ENCODE measurements at places on chromosomes 12 and 14.
A peak's percentile ranks its signal among the peaks of the same experiment; 100 is the strongest.

- DNase-seq, result no peak
Measured at GRCh38 chr12:98466640-98467400, 48.6 kb upstream of the TMPO start.

DNA sequence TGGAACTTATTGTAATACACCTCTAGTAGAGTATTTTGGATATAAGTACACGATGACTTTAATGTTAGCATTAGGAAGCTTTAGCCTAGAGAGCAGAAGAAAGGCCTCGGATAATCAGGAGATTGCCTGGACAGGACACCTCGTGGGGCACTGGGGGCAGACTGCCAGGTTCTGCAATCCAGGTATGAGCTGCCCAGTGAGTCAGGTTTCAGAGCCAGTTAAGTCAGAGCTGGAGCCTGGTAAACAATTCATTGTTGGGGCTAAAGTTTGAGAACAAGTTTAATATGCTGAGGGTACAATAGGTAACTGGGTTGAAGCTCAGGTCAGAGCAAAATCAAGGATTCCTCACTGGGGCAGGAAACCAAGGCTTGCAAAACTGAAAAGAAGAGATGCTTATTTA lies 107.4 kb downstream of the RERGL start:
- no peak for DNase-seq

DNA sequence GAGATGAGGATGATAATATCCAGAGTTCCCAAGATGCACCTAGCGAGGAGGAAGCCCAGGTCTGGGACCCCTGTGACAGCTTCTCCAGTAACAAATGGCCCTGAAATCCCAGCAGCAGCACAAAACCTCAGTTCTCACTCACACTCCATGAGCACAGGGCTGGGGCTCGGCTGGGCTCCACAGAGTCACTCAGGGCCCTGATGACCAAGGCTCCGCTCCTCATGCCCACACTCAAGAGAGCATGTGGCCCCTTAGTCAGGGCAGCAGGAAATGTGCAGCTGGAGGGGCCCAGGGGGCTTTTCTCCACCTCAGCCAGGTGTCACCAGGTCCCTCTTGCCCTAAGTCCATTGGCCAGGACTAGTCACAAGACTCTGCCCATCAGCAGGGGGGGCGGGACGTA lies 242.7 kb upstream of the SFSWAP start:
- no peak for DNase-seq

DNA sequence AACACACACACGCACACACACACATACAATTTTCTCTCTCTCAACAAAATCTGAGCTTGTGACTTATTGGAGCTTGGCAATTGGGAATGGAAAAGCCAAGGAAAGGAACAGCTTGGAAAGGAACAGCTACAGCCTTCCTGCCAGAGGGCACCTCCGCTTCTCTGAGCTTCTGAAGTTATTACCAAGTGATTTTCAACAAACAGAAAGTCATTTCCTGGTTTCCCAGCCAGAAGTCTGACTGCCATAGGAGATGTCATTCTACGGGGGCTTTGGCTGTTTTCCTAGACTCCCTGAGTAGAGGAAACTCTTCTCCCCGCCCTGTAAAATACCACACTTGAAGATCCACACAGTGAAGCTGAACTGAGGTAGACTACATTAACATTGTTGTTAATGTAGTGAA lies 198.3 kb downstream of the CFAP54 start:
- no peak for DNase-seq

- no peak for DNase-seq
Measured at GRCh38 chr12:114166362-114166761, 200.2 kb upstream of the RBM19 start.

DNA sequence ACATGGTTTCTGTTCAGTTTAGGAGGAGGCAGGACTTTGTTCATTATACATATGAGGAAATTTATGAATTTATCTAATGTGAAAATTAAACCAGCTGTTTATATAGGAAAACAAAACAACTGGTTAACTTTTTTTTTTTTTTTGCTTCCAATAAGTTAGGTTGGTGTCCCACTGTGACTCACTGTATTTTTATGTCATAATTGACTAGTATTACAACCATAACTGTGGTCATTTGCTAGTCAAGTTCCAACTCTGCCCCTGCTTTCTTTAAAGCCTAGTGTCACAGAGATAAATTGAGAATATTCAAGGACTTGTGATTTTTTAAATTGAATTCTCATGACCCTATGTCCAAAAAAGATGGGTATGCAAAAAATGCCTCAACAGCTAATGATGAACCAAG lies 227.7 kb downstream of the BCAT1 start:
- no peak for DNase-seq

- no peak for DNase-seq
Measured at GRCh38 chr12:122661246-122661645, 41.9 kb downstream of the HCAR2 start.

- DNase-seq, result peak; percentile 88
Measured at GRCh38 chr12:20368114-20368650, at the start of gene PDE3A. Gene PDE3A (plus strand): TSS chr12:20368537. CDS start chr12:20369285, 748 bp downstream.

DNA sequence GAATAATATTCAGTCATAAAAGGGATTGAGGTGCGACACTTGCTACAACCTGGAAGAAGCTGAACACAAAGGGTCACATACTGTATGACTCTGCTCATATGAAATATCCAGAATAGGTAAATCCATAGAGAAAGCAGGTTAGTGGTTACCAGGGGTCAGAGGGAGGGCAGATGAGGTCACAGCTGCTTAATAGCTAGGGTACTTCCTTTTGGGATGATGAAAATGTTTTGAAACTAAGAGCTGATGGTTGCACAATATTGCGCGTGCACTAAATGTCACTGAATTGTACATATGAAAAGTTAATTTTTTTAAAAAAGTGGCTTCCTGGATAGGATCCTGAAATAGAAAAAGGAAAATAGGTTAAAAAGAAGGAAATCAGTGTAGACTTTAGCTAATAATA lies 23.8 kb downstream of the NEUROD4 start:
- no peak for DNase-seq

DNA sequence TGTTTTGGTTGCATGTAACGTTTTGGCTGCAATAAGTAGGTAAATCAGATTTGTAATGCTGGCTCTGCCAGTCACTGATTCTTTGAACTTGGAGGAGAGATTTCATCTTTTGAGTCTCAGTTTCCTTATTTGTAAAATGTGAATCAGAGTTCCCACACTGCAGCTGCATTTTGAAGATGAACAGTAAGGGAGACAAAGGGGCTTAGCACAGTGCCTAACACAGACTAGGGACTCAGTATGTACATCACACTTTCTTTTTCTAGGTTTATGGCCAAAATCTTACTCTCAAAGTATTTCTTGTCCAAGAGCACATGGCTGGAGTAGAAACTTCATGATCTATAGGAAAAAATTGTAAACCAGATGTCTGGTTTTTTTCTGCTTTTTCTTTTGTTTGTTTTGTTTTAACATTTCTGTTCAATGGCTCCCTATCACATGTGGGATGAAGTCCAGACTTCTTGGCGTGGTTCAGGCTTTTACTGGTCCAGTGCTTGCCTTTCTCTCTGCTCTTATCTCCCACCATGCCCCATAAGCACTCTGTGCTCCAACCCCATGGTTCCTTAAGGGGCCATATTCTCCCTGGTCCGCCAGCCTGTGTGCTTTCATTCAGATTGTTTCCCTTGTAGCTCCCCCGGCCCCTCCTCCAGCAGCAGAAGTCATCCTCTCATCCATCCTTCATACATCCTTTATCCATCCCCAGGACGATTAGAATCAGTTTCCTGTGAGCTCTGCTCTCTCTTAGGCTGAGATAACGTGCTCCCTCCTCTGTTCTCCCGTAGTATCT lies 58.0 kb downstream of the SYNE2 start:
- no peak for DNase-seq

- DNase-seq, result no peak
Measured at GRCh38 chr14:100091386-100091785, 26.2 kb downstream of the EVL start.

GRCh38 chr14:67917006-67917405 lies 97.4 kb downstream of the RAD51B start:
- DNase-seq, result no peak

DNA sequence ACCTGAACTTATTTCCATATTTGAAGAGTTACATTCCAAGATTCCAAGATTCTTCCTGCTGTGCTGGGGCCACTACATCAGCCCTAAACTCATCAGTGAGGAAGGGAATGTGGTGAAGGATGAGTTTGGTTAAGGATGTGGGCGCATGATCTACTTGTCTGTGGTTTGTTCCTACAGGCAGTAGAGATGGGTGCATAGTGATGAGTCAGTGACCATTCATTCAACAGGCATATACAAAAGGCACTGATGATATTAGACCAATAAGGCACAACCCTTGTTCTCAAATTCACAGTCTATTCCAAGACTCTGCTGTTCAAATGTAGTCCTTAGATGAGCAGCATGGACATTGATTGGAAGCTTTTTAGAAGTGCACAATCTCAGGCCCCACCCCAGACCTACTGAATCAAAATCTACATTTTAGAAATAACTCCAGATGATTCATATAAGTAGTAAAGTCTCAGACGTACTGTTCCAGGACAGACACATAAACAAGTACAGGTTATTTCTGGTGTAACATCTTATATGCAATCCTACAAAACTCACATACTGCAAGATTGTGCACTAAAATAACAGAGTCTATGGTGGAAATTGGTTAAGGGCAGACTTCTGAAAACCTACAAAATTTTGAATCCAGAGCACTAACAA lies 47.7 kb upstream of the MAP3K9 start:
- no peak for DNase-seq

DNA sequence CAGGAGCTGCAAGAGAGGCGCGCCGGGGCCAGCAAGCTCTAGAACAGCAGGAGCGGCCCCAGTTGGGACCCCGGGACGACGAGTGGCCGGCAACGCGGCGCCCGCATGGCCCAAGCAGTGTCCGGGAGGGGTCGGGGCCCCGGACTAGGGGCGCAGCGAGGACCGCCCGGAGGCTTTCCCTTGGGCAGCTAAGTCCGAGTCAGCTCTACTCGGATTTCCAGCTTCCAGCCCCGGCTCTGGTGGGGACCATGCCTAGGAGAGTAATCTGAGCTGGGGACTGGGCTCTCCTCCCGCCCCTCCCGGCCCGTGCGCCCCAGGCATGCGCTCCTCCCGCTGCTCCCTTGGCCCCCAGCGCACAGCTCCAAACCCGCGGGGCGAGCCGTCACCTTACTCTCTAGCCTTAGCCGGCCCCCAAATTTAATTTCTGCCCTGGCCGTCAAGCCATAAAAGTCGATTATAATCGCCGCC lies 41.6 kb upstream of the CAPRIN2 start:
- no peak for DNase-seq

DNA sequence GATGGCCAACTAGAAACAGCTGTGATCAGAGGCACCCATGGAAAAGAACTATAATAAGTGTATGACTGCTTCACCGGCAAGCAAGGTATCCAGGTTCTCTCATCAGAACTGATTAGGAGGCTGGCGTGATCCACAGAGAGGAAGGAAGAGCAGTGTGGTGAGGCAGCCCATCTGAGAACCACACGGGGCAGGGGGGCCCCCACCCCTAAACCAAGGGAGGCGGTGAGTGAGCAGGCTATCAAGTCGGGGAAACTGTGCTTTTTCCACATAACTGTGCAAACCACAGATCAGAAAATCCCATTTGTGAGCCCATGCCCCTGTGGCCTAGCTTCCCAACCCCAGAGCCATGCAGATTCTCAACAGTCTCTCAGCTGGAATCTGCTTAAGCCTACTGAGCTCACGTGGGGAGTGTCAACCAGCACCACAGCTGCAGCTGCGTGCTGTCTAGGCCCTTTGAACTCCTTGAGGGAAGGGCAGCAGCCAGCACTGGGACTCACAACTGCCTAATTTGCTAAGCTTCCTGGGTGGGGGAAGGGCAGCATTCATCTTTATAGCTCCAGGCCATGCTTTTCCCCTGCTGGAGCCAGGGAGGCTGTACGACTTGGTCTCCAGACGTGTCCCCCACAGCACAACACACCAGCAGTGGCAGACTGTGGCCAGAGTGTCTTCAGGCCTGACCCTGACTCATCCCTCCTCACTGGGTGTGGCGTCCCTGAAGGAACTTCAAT lies 444.4 kb upstream of the ATP2B1 start:
- DNase-seq, result no peak

DNA sequence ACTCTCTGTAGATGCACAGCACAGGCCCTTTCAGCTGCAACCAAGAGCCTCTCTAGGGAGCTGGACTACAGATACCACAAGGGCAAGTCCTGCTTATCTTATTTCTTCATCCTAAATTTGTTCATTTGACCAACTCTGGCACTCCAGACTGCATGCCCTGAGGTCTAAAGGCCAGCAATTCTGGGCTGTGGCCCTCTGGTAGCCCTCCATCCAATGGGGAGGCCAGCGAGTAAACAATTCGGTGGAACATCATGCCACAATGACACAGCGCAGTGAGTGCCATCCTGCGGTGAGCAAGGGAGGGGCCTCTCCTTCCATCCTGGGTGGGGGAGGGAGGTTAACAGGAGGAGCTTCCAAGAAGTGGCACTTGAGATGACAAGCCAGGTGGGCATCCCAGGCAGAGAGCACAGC lies 652 bp upstream of the SELPLG start:
- peak; percentile 95 for DNase-seq

- no peak for DNase-seq
Measured at GRCh38 chr14:91114079-91115065, 499 bp downstream of the DGLUCY start.

DNA sequence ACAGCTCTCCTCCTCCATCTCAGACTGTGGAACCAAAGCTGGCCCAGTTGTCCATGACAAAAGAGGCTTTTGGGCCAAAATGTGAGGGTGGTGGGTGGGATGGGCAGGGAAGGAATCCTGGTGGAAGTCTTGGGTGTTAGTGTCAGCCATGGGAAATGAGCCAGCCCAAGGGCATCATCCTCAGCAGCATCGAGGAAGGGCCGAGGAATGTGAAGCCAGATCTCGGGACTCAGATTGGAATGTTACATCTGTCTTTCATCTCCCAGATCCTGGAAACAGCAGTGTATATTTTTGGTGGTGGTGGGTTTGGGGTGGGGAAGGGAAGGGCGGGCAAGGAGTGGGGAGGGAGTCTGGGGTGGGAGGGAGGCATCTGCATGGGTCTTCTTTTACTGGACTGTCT lies 11.8 kb upstream of the TAMALIN start:
- no peak for DNase-seq

- no peak for DNase-seq
Measured at GRCh38 chr14:81946375-81946774, 412.7 kb upstream of the SEL1L start.

DNA sequence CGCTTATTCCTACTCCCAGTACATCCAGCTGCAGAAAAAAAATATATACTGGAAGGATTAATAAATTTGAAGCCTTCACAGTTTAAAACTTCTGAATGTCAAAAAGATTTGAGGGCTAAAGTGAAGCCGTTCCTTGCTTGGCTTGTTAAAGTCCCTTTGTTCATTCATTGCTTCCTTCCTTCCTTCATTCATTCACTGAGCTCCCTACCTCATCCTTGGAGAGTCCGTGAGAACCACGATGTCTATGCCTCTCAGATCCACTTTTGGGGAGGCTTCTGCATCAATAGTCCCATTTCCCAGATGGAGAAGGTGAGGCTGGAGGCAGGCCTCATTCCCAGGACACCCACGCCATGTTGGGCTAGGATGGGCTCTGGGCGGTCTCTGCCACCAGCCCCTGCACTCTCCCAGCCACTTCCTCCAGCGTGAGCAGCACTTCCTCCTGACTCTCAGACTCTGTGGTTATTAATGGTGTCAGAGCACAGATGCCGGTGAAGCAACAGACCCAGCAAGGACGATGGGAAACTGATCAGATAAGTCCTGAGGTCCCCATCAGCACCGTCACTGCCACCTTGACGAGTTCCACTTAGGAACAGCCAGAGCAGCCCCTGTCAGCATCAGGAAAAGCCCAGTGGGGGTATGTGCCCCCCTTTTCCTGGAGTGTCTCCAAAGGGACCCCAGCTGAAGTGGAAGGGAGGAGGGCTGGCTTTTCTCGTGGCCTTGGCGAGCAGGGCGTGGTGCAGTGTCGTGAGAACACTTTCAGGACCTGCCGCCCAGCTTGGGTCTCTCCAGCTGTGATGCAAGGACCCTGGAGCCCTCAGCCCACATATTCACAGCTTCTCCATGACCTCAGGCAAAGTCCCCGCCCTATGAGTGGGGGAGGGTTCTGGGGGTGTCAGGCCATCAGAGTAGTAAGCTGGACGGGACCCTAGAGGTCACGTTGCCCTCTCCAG lies 21.2 kb downstream of the ASB2 start:
- no peak for DNase-seq
